ENCODE measurements at places on chromosomes 1 and 21. TPM values are rescaled to one million over a fixed set of nuclear protein-coding genes. Genes with fewer than 3 reads are reported as not detected.

Gene SFN
- total RNA-seq = 2,315 TPM

Gene DBT
- 12.7 TPM for total RNA-seq

Gene KIAA0319L
- total RNA-seq = 28.2 TPM

Gene LAMC2
- 15.9 TPM for total RNA-seq

Gene BGLAP
- total RNA-seq = 0.28 TPM

Gene ZNF593
- total RNA-seq = 37.9 TPM

Gene UBAP2L
- 80.9 TPM for total RNA-seq

Gene ELK4
- total RNA-seq = 28.8 TPM

Gene PSEN2
- total RNA-seq = 6.9 TPM

Gene PRDM16
- total RNA-seq = 0.44 TPM

Gene KRTAP25-1
- not detected for total RNA-seq

Gene SYCP1
- total RNA-seq = not detected

Gene KRTAP7-1
- total RNA-seq = not detected

Gene KIAA0040
- total RNA-seq = 6.3 TPM

Gene CDA
- total RNA-seq = 97.6 TPM

Gene FLVCR1
- 5.0 TPM for total RNA-seq

Gene IGFN1
- 0.12 TPM for total RNA-seq

Gene SOX13
- 10.4 TPM for total RNA-seq

Gene KRTAP19-1
- total RNA-seq = not detected

Measured in esophagus mucosa (tissue), 1 donor.